LNCaP clone FGC (cell line): ENCODE measurements at places on chromosomes 1 and 21.

- peak; percentile 58 for DNase-seq
These were observed 46.4 kb downstream of the CACHD1 start for GRCh38 chr1:64516301-64516700.

DNA sequence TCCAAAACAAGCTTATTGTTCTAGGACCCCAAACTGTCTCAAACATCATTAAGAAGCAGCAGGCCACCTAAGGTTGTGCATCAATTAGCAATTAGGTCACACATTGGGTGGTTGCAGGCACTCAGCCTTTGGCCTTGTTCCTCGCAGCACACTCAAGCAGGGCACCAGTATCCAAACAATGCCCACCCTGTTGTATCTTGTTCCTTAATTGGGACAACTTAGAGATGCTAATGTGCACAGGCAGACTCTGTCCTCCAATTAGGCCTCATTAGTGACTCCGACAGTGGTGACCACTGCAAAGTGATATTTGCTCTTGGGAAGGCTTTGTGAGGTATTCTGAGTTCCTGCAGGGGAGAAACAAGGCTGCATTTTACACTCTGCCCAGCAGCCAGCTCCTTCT, 515.1 kb upstream of the PTBP2 start:
- DNase-seq, result no peak

- no peak for DNase-seq
These were observed 38.9 kb upstream of the H6PD start for GRCh38 chr1:9195651-9196050.

DNA sequence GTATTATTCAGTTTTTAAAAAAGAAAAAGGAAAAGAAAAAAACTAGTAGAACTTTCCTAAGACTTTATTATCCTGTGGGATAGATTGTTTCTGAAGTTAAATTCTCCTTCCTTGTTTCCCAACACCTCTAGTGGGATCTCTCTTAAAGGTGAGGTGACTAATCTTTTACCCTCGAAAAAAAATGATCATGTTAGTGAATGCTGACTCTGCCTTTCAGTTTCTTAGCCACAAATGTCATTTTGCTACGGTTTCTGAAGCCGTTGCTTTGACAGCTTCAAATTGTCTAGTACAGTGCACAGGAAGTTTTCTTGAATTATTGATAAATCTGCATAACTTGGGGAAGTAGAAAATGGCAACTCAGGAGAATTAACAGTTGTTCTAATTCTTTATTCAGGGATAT, 13.0 kb upstream of the NEK7 start:
- DNase-seq, result no peak

DNA sequence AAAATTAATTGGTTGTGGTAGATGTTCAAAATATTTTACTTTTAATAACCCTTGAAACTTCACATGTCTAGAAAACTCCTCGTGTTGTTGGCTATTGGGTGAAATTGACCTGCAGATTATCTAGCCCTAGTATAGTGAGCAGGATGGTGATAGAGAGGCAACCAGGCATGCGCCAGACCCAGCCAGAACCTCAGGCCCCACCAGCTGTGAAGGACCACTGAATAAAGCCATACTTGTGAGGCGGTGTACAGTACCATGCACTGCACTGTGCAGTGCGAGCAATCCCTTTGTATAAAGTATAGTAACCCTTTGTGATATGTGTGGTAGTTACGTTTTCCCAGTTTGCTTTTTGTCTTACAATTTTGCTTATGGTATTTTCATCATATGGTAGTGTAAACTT, 8.5 kb downstream of the TTF2 start:
- DNase-seq, result no peak

- no peak for DNase-seq
These were observed 239.4 kb downstream of the PLPP3 start for GRCh38 chr1:56339786-56340465.

GRCh38 chr1:75937034-75937433, 4.8 kb upstream of the ASB17 start:
- DNase-seq, result no peak

DNA sequence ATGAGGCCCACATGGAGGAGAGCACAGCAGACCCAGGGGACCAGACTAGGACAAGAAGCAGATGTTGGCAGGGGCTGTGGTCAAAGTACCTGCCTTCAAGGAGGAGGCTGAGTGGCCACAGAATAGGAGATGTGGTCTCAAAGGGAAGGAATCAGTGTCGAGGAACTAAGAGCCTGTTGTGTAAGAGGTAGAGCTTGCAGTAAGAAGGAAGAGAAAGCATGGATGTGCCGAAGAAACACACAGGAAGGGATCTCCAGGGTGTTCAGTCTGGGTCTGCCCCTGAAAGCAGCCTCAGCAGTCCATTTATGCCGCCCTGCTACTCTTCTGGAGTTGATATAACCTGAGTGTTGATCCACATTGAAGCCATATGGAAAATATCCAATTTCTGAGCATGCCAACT, 83.9 kb downstream of the NID1 start:
- no peak for DNase-seq

GRCh38 chr1:96557336-96557735, 164.2 kb upstream of the PTBP2 start:
- DNase-seq, result no peak
